Hair follicular keratinocyte (primary cell): ENCODE measurements at places on chromosomes 11 and 22. TPM values are rescaled to one million over a fixed set of nuclear protein-coding genes. Genes with fewer than 3 reads are reported as not detected.

Gene TMEM151A
- total RNA-seq = 0.31 TPM in 1 of 2 replicates, not detected in the other

Gene ANO1
- 27.2 and 28.1 TPM in 2 replicates for total RNA-seq

Gene VSIG10L2
- total RNA-seq = not detected in 2 replicates

Gene RFPL3
- total RNA-seq = not detected in 2 replicates

Gene NXPE2
- not detected in 2 replicates for total RNA-seq

Gene TMEM191C
- 0.08 and 0.47 TPM in 2 replicates for total RNA-seq

Gene RAG2
- total RNA-seq = not detected in 2 replicates

Gene BRD1
- 19.2 and 21.2 TPM in 2 replicates for total RNA-seq

Gene OPCML
- total RNA-seq = not detected in 2 replicates

Gene MRGPRE
- not detected in 2 replicates for total RNA-seq

Gene CACNA1I
- total RNA-seq = under 0.01 TPM in 1 of 2 replicates, not detected in the other

Gene PIH1D2
- 0.39 and 1.3 TPM in 2 replicates for total RNA-seq

Gene PARVG
- not detected in 2 replicates for total RNA-seq

Gene ROBO4
- total RNA-seq = 5.8 and 6.8 TPM in 2 replicates

Gene EXPH5
- total RNA-seq = 5.4 TPM in 2 replicates

Gene AQP11
- total RNA-seq = 0.11 TPM in 1 of 2 replicates, not detected in the other
